ENCODE measurements at places on chromosomes 1 and 21. TPM values are rescaled to one million over a fixed set of nuclear protein-coding genes. Genes with fewer than 3 reads are reported as not detected.

Gene PCBP3
- 0.13 TPM for total RNA-seq

Gene CD84
- 1.1 TPM for total RNA-seq

Gene PADI2
- total RNA-seq, result 176 TPM

Gene NCDN
- total RNA-seq, result 13.1 TPM

Gene UBE4B
- total RNA-seq, result 143 TPM

Gene AK5
- not detected for total RNA-seq

Gene MSH4
- total RNA-seq, result 0.15 TPM

GRCh38 chr1:40363721-40364120, 9.8 kb upstream of the SMAP2 start:
- no peak for DNase-seq

DNA sequence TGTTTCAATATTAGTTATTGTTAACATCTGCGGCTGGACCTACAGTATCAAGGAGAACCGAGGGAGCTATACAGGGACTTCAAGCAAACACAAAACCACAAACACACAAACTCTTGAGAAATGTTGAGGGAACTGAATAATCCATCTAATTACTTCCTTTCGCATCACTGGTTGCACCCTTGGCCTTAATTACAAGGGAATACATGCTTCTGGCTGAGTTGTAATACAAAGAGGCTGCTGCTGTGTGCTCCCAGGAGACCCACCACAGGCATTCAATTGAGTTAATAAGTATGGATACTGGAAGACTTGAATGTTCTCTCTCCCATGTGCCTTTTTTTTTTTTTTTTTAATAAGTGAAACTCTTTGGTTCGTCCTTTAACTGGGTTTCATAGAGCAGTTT, 16.8 kb upstream of the SMYD2 start:
- no peak for DNase-seq

- no peak for DNase-seq
Measured at GRCh38 chr1:91684481-91685196, 184.0 kb downstream of the CDC7 start.

DNA sequence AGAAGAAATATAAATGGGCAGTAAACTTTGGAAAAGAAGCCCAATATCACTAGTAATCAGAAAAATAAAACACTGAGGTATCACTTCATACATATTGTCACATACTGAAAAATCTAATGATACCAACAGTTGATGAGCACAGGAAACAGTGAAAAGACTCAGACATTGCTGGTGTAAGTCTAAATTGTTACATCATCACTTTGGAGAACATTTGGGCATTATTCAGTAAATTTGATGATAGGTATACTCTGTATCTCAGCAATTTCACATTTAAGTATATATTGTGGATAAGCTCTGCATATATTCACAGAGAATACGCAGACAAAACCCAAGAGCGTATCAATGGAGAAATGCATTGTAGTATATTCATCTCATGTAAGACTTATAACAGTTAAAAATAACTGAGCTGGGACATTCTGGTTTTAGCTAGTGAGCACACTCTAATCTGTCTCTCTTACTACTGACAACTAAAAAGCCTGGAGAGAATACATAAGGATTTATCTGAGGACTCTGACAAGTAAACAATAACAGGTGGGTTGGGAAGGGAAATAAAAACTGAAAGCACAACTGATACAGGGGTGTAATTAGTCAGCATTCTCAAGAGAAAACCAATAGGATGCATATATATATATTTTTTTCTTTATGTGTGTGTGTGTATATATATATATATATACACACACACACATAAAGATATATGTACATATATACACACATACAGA, 212.7 kb upstream of the JUN start:
- no peak for DNase-seq

DNA sequence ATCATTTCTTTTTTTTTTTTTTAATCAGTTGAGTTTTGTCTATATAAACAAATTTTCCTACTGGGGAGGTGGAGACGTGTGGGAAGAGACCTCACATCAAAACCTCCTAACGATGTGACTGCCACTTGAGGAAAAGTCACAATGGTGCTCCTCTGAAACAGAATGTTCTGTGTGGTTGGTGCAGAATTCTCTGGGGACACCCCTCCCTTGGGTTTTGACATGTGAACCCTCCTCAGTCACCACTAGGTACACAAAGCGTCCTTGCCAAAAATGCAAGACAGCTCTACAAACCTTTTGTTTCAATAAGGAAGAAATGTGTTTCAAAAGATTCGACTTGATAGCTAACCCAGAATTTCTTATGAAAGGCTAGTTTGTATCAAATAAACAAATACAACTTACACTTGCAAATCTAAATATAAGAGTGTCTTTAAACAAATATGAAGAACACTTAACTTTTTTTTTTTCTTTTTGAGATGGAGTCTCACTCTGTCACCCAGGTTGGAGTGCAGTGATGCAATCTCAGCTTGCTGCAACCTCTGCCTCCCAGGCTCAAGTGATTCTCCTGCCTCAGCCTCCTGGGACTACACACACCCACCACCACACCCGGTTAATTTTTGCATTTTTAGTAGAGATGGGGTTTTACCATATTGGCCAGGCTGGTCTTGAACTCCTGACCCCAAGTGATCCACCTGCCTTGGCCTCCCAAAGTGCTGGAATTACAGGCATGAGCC, 9.3 kb downstream of the SLC25A24 start:
- peak; percentile 48 for DNase-seq

DNA sequence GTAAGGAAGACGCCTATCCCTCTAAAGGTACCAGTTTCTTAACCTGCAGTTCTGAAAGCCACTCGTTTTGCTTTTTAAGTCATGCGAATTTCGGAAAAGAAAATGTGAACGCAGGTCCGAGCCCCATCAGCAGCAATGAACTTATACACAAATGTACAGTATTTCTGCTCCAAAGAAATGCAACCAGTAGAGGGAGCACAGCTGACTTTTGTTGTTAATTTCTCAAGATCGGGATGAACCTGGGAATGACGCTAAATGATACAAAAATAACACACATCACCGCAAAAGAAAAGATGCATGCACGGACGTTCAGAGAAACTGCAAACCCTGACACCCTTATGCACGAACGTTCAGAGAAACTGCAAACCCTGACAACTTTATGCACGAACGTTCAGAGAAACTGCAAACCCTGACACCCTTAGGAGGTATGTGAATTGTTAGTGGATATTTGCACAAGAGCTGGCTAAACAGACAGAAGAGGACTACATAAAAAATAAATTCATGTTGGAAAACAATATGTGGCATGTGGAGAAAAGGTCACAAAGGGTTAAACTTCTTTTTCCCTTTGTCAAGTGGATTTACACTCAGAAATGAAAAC, 3.5 kb upstream of the TIAM1 start:
- no peak for DNase-seq

- DNase-seq, result peak; percentile 71
Measured at GRCh38 chr1:159924791-159925718, at the start of gene TAGLN2. TAGLN2 (minus strand) TSS chr1:159925507; CDS start chr1:159920509, 4,998 bp downstream.

- no peak for DNase-seq
Measured at GRCh38 chr1:40715491-40716059, 24.1 kb downstream of the NFYC start.

DNA sequence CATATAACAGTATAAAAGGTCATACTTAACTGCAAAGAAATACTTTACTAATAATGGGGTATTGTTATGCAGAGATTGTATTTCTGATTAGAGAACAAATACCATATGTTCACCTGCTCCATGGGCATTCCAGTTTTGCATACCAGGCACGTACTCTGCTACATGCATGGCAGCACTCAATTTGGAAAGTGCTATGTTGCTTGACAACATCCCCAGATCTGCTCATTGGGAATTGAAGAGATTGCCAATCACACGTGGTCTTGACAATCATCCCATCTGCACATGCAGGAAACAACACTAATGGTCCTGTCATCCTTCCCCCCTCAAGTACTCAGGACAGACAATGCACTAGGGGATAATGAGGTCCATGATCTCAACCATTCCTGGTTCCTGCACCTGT, 63.4 kb upstream of the PDE4B start:
- no peak for DNase-seq

DNA sequence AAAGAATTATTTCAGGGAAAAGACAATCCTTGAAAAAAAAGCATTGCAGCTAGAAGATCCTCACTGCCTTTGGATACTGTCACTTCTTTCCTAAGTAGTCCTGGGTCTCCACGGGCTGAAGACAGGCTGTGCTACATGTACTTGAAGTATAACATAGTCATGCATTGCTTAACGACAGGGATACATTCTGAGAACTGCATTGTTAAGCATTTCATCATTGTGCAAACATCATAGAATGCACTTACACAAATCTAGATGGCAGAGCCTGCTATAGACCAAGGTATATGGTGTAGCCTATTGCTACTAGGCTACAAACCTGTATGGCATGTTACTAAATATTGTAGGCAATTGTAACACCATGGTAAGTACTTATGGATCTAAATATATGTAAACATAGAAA, 54.0 kb downstream of the KIAA0040 start:
- DNase-seq, result no peak

DNA sequence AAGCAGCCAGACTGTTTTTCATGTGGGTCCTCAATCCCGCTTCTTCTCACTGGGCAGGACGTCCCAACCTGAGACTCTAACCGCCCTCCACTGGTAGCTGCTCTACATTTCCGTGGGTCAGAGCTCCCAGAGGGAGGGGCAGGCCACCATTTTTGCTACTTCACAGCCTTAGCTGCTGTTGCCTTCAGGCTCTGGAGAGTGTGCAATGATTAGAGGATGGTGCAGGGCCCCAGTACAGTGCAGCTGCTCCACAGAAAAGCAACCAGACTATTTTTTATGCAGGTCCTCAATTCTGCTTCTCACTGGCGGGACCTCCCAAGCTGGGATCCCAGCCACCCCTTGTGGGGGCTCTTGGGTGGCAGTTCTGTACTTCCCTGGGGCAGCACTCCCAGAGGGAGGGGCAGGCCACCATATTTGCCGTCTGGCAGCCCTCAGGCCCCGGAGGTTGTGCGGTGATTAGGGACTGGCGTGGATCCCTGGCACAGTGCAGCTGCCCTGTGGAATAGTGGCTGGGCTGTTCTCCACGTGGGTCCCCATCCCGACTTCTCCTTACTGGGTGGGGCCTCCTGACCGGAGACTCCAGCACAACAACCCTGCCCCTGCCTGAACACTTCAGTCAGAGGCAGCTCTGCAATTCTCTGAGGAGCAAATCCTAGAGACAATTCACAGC, 647.6 kb upstream of the PKN2 start:
- DNase-seq, result no peak
